ENCODE measurements at places on chromosomes 1 and 21.
A peak's percentile ranks its signal among the peaks of the same experiment; 100 is the strongest.

DNA sequence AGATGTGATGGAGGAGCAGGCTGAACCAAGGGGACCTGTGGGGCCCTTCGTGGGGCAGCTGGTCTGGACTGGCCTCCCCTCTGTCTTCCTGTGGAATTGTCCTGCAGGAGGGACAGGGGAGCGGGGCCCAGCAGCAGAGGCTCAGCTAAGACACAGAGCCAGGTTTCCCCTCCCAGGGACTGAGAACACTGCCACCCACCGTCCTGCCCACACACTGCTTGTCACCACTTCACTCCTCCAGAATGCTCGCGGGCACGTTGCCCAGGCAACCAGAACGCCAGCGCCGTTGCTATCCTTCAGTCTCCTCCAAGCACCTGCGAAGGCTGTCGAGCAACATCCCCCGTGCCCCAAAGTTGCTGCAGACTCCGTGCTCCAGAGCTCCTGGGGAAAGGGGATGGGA lies 46.4 kb downstream of the AJAP1 start:
- no peak for DNase-seq

GRCh38 chr1:19949016-19949415 lies 25.6 kb upstream of the PLA2G2E start:
- DNase-seq = no peak

DNA sequence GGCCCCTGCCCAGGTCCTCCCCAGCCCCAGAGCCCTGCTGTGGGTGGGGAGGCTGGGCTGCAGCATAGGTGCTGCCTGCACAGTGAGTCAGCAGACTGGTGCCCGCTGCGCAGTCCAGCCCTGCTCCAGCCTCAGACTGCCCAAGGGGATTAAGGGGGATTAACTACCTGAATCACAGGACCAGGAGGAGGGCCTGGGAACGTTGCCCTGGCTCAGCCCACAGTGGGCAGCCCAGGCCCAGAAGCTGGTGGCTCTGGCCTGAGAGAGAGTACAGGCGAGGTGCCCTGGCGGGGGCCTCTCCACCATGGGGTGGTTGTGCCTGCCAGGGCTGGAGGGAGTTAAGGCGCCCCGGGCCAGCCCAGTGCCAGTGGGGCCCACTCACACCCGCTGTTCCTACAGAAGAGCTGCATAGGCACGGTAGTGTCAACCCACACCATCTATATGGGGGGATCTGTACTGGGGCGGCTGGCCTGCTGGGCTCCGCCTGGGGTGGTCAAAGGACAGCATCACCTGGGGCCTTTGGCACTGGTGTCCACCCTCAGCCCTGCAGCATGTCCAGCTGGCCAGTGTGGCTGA lies 2.3 kb downstream of the OBSCN start:
- DNase-seq = no peak

DNA sequence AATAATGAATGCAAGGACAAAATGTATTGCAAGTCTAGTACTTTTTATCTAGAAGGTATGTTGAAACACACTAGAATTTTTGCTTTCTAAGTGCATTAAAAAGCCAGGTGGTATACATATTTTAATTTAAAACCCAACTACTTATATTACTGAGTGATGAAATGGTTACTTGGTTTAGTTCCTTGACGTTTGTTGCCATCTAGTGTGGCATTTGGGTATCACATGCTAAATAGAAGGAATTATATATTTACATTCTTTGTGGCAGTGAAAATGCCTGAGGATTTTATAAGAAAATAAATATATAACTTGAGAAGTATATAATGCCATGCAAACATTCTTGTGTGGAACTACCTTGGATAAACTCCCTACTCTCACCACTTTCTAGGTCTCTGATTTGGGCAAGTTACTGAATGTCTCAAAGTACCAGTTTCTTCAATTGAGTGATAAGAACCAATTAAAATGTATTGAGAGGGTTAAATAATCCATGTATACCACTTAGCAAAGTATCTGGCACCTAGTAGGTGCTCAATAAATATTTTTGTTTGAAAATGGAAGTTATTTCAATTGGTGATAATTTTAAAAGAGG lies 69.6 kb downstream of the SDCCAG8 start:
- DNase-seq = no peak

DNA sequence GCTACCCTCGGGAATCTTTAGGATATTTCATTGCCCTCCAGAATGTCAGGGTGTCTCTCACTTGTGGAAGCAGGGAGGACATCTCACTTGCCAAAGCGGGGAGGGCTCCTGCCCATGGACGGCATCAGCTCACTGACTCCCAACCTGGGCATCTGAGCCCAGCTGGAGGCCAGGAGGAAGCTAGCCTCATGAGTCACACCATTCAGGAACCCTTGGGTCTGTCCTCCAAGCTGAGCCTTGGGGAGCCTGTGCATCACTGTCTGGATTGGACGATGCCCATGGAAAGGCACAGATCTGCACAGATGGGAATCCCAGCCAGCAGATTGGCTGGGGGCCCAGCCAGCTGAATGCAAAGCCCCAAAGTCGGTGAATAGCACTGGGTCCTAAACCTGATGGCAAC lies 25.2 kb downstream of the WNT3A start:
- DNase-seq = no peak

DNA sequence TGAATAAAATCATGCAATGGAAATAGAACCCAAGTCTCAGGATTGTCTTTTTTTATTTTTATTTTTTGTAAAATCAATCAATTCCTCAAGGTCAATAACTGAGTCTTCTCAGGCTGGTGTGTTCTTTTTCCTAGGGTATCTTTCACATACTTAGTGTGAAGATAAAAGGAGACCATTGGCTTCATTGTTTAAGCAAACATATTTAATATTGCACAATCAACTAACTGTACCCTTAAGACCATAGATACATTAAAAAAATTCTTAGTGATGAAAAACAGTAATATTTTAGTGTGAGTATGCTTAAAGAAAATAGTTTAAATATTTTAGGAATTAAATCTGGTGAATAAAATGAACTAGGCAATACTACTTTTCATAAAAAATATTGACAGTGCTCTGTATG lies 31.4 kb downstream of the PDE4B start:
- DNase-seq = no peak

- DNase-seq = peak; percentile 62
Observed at GRCh38 chr1:9066945-9067807, 2.3 kb downstream of the SLC2A5 start.

GRCh38 chr1:226684026-226684425 lies 55.1 kb downstream of the ITPKB start:
- DNase-seq = no peak

GRCh38 chr1:227006226-227006796 lies 66.2 kb downstream of the COQ8A start:
- DNase-seq = no peak

GRCh38 chr1:163379801-163380200 lies 58.0 kb downstream of the NUF2 start:
- no peak for DNase-seq

- DNase-seq = no peak
Observed at GRCh38 chr1:22323846-22324504, 127.7 kb upstream of the ZBTB40 start.

GRCh38 chr1:86137436-86137835 lies 19.1 kb downstream of the COL24A1 start:
- no peak for DNase-seq

DNA sequence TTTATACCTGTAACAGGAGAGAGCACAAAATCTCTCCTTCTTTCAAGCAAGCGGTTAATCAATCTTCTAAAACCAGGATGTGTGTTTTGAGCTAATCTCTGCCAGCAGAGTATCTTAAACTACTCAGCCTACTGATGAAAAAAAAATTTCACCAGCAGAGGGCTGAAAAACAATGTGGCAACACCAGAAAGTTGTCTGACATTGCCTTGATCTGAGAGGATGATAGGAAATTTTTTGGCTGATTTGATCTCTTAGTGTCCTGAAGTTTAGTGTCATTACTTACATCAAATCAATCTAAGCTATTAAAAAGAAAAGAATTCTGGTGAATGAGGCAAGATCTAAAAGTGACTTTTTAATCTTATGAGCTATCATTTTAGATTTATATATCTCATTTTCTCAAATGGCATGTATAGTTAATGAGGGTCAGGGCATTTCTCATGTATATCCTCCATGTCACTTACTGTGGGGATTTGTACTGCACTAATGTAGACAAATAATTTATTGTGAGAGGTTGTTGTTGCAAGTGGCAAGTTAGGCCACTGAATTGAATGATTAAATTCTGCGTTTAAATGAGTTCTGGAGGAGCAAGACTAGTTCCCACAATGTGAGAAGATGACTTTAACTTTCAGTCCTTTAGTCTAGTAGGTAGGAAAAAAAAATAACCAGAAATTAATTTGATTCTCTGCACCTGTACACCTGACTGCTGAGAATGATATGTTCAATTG lies 10.9 kb downstream of the ADAMTS1 start:
- no peak for DNase-seq

GRCh38 chr1:176517484-176517883 lies 54.5 kb downstream of the PAPPA2 start:
- no peak for DNase-seq
